ENCODE measurements at places on chromosomes 11 and 22.

GRCh38 chr11:1281326-1281973, 28.0 kb downstream of the TOLLIP start:
- DNase-seq = peak; percentile 45

DNA sequence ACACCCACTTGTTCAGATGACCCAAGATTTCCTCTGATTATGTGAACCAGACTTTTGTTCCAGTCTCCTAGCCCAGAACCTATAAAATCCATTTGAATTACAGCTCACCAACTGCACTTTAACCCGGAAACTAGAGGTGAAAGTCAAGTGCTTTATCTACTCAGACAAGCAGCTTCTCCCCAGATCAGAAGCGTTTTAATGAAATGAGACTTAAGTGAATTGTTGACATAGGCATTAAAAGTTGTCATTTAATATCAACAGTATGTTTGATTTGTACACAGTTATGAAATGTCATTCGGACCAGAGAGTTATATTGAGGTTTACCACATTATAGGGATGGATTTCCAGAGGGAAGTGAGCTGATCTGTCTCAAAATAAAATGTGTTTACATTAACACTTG, 52.0 kb downstream of the CADM1 start:
- DNase-seq = no peak

DNA sequence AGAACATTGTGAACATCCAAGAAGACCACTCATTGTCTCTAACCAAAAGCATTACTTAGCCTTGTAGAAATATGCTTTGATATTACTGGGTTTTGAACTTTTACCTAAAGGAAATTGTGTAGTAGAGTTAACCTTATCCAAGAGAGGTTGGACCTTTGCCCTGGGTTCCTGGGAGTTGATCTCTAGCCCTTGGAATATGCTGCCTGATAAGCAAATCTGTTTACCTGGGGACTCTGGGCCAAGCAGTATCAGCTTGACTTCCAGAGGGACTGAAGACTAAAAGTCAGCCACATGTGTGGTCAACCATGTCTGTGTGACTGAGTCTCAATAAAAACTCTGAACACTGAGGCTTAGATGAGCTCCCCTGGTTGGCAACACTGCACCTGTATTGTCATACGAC, 44.1 kb upstream of the CWF19L2 start:
- DNase-seq = no peak

DNA sequence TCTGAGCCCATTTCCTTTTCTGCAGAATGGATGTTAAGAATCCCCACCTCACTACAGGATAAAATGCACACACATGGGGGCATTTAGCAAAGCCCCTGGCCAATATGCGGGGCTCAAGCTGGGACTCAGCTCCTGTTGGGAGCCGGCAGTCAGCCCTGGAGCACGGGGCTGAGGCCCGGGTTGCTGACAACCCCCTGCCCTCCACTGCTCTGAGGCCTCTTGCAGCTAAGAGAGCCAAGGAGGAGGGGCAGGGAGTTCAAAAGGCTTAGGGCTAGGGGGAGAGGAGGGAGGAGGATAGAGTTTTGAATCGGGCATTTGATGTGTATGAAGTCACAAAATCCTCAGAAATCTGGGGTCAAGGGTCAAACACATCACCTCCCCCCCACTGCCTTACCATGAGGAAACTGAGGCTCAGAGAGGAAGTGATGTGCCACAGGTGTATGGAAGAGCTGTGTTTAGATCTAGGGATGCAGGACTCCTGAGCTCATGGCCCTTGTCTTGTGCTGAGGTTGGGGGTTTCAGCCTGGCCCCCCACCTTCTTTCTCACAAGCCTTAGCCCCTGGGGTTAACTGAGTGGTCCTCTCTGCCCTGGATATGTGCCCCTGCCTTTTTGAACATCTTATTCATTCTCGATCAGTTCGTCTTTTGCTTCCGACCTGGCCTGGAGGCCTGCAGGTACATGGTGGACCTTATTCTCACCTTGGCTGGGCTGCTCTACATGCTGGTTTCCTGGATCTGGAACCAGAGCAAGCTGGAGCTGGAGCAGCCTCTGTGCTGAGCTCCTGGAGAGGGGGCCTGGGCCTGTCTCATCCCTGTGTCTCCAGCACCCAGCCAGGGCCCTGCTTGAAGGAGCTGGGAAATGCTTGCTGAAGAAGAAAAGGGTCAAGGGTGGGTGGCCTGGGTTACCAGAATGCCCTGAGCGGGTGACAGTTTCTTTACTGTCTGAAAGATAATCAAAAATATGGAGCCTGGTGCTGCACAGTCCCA, 80.3 kb downstream of the LRRC32 start:
- DNase-seq = no peak

- DNase-seq = no peak
These were observed 89.7 kb downstream of the SNX19 start for GRCh38 chr11:130826572-130826971.
